ENCODE measurements at places on chromosomes 5 and 9. TPM values are rescaled to one million over a fixed set of nuclear protein-coding genes. Genes with fewer than 3 reads are reported as not detected.

The C5orf52 gene
- total RNA-seq, result not detected

The TAF11L10 gene
- not detected for total RNA-seq

The MYMK gene
- not detected for total RNA-seq

The LSM11 gene
- 4.0 TPM for total RNA-seq

The UGT3A2 gene
- total RNA-seq, result 0.27 TPM

The FOXD4 gene
- total RNA-seq, result 0.10 TPM

The SPATA31C1 gene
- not detected for total RNA-seq

The LIFR gene
- 0.65 TPM for total RNA-seq

The BARHL1 gene
- total RNA-seq, result not detected

The UCK1 gene
- total RNA-seq, result 19.7 TPM

The SAXO1 gene
- total RNA-seq, result not detected

The IPPK gene
- 16.7 TPM for total RNA-seq

The FBN2 gene
- 81.6 TPM for total RNA-seq

The ADRB2 gene
- total RNA-seq, result 36.9 TPM

The UGT3A1 gene
- not detected for total RNA-seq

The HARS1 gene
- 91.4 TPM for total RNA-seq

The QRFP gene
- total RNA-seq, result not detected

The ERGIC1 gene
- 86.8 TPM for total RNA-seq

The RNF38 gene
- 11.0 TPM for total RNA-seq

The ANKH gene
- total RNA-seq, result 14.0 TPM

The SPINK6 gene
- 1.1 TPM for total RNA-seq

The TICAM2 gene
- 1.2 TPM for total RNA-seq

The MTMR12 gene
- total RNA-seq, result 19.3 TPM

The LCP2 gene
- total RNA-seq, result not detected

The TOR2A gene
- total RNA-seq, result 9.2 TPM

The IL17B gene
- total RNA-seq, result not detected

The GFM2 gene
- 34.8 TPM for total RNA-seq

The PDE8B gene
- total RNA-seq, result not detected

The ORM2 gene
- total RNA-seq, result not detected

The BTNL3 gene
- not detected for total RNA-seq

The NR5A1 gene
- not detected for total RNA-seq

The CENPH gene
- 37.9 TPM for total RNA-seq

The SPARC gene
- 490 TPM for total RNA-seq

The OR1J2 gene
- total RNA-seq, result not detected

The RORB gene
- total RNA-seq, result not detected

The C7 gene
- total RNA-seq, result not detected

The PPP2R2B gene
- total RNA-seq, result 0.14 TPM

The SLC45A2 gene
- total RNA-seq, result not detected

The DIPK1B gene
- total RNA-seq, result 0.21 TPM

The PCAT7 gene
- total RNA-seq, result not detected

The PCDHGB3 gene
- not detected for total RNA-seq

The DNAJB5 gene
- 12.9 TPM for total RNA-seq

The MYORG gene
- 6.5 TPM for total RNA-seq

The TRIM36 gene
- 1.8 TPM for total RNA-seq

The NIM1K gene
- 0.07 TPM for total RNA-seq

The C9 gene
- not detected for total RNA-seq

The NPM1 gene
- total RNA-seq, result 2,005 TPM
